ENCODE measurements at places on chromosomes 3 and 15.

GRCh38 chr15:92000709-92001108 lies 147.2 kb downstream of the SLCO3A1 start:
- no peak for DNase-seq

- DNase-seq = no peak
Observed at GRCh38 chr3:51375571-51375970, 9.5 kb upstream of the MANF start.

GRCh38 chr15:62453981-62454380 lies 288.9 kb upstream of the C2CD4B start:
- no peak for DNase-seq

DNA sequence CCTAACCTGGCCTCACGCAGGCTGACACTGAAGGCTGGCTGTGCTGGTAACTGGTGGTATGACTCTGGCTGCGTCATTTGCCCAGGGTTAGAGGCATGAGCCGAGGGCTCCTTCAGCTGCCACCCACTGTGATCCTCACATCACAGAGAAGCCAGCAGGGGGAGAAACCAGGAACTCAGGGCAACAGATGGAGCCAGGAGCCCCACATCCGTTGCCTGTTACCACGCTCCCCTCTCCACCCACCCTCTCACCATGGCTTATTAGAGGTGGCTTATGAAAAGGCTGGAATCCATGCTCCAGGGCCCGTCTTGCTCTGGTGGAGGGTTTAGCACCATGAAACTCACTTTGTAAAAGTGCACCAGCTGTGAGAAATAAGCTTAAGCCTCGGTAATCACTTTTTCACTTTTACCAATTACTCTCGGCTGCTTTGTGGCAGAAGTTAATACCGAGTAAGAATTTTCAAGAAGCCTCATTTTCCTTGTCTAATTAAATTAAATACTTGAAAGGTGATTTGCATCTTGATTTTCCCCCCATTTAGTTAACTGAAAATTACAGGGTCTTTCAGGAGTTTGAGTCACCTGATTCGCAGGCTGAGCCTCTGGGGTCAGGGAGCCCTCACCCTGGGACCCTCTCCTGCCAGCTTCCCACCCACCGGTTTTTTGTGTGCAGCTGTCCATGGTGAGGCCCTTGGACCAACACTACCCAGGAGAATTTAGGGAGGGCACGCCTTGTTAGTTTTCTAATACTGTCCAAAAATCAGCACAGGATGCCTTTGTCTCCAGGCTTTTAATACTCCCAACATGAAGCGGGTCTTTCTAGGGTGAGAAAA lies 60.9 kb downstream of the ASB7 start:
- DNase-seq = no peak

DNA sequence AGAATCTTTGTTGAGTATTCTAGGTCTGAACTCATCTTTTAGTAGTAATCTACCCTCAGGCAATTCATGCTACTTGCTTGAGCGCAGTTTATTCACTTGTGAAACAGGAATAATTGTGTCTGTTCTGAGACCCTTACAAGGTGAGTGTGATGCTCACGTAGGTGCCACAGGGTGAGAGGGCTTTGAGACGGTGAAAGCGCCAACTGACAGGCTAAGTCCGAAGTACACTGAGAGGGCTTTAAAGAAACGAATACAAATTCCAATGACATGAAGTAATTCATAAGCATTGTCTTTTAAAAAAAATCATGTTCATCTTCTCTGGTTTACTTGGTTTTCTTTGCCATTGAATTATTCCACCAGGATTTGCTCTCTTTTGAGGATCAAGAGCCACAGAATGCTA lies 393.7 kb upstream of the RGMA start:
- no peak for DNase-seq
